IMR-90 (cell line): ENCODE measurements at places on chromosomes 7 and 10.
A peak's percentile ranks its signal among the peaks of the same experiment; 100 is the strongest.

GRCh38 chr10:60711496-60711895 is 66.8 kb upstream of the CDK1 start:
- DNase-seq: no peak

DNA sequence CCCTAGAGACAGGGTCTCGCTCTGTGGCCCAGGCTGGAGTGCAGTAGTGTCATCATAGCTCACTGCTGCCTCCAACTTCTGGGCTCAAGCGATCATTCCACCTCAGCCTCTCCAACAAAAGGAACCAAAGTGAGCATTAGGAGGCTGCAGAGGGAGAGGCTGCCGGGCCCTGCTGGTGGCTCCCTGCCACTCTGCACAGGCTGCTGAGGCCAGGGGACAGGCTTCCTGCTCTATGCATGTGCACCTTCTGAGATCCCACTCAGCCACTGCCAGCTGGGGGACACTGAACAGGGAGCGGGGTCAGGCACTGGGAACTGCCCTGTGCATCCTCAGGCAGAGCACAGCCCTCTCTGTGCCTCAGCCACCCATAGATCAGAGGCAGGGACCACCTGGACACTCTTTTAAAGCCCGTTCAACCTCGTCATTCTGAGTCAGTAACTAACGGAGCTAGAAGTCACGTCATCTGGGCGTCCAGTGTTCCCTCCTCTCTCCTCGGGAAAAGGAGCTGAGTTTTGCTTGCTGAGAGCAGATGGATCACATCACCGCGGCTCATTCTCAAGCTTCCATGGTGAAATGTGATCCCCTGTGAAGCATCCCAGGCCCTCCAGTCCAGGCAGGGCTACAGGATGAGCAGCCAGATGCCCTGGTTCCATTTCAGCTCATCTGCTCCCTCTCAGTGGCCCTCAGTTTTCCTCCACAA is 109.6 kb downstream of the MYL10 start:
- peak; percentile 99 for DNase-seq

- DNase-seq: no peak
These were observed 51.8 kb downstream of the CLEC2L start for GRCh38 chr7:139575338-139575680.

DNA sequence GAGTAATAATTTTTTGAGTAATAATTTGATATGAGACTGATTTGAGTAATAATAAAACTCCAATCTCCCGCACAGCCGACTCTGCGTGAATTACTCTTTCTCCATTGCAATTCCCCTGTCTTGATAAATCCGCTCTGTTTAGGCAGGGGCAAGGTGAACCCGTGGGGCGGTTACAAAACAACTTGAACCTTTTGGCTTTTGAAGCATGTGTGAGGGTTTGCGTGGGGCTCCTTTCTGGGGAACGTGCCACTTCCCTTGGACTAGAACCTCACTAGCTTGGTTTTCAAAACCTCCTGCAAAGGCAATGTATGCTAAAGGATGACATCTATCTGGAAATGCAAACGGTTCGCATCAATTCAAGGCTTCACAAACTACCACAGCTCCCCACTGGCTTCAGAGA is 1.5 kb downstream of the CRPPA start:
- no peak for DNase-seq

DNA sequence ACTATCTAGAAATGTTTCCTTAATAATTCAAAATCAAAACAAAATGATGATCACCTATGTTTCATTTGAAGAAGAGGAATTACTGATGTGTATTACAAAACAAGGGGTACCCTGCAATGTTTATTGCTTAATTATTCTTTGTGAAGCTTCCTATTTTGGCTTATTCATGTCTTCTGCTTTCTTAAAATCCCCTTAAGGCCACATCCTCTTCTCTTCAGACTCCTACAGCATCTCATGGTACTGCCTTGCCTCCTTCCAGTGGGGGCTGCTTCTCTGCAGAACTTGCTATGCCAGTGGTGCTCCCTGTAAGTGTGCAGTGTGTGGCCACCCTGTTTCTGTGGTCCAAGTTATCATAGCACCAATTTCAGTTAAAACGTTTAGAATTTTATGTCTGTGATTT is 35.0 kb downstream of the CCDC146 start:
- no peak for DNase-seq

GRCh38 chr7:25118048-25118753 is 6.9 kb downstream of the CYCS start:
- DNase-seq: no peak

DNA sequence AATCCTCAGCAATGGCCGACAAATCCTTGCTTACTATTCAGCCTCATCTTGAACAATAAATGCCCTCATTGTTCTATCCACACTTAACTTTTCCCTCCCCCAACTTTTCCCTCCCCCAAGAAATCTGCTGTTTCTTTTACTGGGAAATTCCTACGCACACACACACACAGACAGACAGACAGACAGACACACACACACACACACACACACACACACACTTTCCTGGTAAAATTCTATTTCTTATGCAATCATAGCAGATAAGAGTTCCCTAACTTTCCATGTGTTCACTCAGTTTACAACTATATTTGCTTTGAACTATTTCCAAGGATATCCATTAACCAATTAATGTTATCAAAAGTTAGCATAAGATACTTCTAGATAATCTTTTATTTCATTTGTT is 52.9 kb downstream of the RELN start:
- no peak for DNase-seq
